Left lung (tissue), 14 donors: ENCODE measurements at places on chromosomes 16 and 17.

- peak; percentile 87 for DNase-seq
Measured at GRCh38 chr17:77254951-77255825, 114.4 kb downstream of the SEC14L1 start.

- DNase-seq = peak; percentile 64
Measured at GRCh38 chr17:45145035-45145389, 3.3 kb upstream of the HEXIM1 start.

DNA sequence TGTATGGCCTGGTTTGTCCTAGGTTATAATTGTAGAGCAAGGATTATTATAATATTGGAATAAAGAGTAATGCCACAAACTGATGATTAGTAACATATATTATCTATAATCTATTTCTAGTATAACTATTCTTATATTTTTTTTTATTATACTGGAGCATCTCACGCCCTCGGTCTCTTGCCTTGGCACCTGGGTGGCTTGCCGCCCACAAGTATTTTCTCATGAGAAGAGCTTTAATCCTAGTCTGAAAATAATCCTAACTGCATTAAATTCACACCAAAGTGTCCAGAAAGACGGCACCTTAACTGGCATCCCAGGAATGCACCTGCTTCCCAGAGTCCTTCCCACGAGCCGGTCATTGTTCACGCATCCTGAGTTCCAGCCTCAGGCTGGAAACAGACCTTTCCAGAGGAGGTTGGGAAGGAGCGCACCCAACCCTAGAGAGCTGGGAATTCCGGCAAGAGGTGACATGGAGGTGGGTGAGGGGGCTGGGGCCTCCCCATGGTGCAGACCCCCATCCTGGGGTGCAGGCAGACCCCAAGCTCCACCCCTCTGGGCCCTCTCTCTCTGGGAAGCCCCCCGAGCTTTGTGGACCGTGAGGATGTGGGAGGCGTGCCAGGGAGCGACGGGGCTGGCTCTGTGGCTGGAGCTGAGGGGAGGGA is 15.9 kb downstream of the CHMP1A start:
- DNase-seq = no peak

GRCh38 chr17:35717475-35717874 is 14.0 kb upstream of the RASL10B start:
- DNase-seq = no peak

DNA sequence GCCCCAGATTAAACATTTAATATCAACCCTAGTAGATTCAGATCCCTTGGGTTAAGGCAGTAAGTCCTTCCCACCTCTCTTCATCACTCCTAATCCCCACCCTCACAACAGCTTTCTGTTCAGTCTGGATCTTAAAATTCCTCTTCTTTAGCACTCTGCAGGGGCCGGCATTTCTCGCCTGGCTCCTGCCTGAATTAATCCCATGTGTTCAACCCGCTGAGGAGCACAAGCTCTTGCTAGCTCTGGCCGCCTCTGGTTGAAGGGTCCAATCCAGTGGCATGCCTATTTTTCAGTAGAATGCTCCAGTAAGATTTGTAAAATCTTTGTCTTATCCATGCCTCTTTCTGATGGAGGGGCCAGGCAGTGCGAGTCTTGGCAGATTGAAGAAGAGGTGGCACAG is 59.2 kb downstream of the CYB5B start:
- DNase-seq = no peak

GRCh38 chr17:72838581-72838980 is 253.9 kb downstream of the SLC39A11 start:
- no peak for DNase-seq

- no peak for DNase-seq
Measured at GRCh38 chr17:43482103-43483012, 1.4 kb upstream of the DHX8 start.

DNA sequence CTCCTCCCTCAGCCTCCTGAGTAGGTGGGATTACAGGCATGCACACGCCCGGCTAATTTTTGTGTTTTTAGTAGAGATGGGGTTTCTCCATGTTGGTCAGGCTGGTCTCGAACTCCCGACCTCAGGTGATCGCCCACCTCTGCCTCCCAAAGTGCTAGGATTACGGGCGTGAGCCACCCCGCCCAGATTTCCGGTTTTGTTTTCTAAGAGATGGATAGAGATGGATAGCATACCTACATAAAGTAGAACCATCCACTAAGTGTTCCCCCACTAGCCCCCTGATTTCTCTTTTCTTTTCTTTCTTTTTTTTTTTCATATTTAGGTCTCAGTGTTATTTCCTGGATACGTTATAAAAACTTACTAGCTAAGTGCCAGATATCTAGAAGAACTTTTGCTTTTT is 2.0 kb downstream of the WSB1 start:
- no peak for DNase-seq

- no peak for DNase-seq
Measured at GRCh38 chr16:4426021-4426684, 485 bp downstream of the DNAJA3 start.

DNA sequence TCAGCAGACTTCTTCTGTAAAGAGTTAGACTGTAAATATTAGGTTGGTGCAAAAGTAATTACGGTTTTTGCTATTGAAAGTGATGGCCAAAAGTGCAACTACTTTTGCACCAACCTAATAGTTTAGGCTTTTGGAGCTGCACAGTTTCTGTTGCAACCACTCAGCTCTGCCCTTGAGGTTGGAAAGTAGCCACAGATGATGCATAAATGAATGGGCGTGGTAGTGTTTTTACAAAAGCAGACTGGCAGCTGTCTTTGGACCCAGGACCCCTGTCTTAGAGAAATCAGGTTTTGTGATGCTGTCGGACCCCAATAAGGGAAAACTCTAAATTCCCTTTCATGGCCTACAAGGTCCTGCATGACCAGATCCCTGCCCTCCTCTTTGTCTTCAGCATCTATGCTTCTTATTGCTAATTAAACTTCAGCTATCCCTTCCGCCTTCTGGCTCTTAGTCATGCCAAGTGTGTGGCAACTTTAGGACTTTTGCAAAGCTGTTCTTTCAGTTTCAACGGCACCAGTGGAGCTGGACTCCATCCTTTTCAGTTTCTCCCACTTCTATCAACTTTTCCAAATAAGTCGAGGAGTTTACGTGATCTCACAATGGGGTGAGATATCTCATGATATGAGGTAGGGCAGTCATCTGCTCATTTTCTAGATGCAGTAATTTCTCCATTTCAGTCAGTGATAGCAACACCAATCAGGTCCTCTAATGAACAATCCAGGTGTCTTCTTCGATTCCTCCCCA is 232.3 kb downstream of the XYLT1 start:
- DNase-seq = no peak

DNA sequence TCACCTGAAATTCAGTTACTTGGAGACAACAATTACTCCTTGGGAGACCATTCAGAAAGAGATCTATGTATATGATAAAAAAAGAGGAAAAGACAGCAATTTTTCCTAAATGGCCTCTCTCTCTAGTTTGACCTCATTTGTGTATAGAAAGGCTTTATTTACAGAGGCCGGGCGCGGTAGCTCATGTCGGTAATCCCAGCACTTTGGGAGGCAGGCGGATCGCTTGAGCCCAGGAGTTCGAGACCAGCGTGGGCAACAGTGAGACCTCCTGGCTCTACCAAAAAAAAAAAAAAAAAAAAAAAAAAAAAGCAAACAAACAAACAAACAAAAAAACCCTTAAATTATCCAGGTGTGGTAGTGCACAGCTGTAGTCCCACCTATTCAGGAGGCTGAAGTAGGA is 20.7 kb downstream of the GRB2 start:
- DNase-seq = no peak

DNA sequence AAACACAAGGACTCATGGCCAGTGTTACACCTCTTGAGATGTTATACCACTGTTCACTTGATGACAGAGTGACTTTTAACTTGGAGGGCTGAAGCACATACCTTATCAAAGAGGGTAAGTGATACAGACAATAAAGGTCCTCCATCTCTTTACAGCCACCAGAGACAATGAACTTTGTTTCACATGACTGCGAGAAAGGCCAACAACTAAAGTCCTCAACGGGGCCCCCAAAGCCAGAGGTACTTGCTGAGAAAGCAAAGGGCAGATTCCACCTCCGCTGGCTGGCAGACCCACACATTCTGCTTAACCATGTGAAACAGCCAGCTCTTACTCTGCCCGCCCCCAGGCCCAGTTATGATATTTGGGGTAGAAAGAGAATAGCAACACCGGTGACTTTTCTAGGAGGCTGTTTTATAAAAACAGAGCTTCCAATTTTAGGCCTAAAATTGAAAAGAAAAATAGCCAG is 21.4 kb downstream of the DCUN1D3 start:
- DNase-seq = no peak

- DNase-seq = no peak
Measured at GRCh38 chr16:48335961-48336360, 49.3 kb downstream of the SIAH1 start.

DNA sequence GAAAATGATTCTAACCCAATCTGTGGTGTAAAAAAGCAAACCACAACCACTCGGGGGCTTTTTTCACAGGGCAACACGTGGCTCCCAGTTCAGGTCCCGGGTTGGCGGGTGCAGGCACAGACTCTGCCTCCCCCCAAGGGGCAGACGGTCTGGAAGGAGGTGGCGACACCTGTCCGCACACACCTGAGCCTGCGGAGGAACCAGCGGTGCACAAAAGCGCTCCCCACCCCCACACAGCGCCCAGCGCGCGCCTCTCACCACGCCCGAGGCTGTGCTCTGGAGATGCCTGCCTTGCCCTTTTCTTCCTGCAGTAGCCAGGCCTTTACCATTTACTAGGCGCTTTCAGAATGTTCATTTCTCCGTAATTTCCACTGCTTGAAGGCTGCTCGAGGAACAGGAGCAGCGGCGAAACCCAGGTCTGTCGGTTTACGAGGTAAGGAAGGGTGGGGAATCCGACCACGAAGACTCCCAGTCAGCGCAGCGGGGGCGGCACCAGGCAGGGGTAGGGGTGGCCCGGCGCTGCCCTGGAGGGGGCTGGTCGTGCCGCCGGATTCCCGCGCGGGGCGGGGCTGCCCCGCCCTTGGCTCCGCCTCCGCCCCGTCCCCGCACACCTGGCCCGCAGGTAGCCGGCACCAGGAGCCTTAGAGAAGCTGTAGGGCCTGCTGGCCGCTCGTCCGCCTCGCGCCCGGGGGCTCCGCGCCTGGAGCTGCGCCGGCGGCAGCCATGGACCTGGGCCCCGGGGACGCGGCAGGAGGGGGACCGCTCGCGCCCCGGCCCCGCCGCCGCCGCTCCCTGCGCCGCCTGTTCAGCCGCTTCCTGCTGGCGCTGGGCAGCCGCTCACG is at the start of gene USP43:
Gene USP43 (plus strand): TSS at position 608 of the 842 bp plus-strand sequence. CDS start 116 bp downstream, at position 724.
- DNase-seq = peak; percentile 89

DNA sequence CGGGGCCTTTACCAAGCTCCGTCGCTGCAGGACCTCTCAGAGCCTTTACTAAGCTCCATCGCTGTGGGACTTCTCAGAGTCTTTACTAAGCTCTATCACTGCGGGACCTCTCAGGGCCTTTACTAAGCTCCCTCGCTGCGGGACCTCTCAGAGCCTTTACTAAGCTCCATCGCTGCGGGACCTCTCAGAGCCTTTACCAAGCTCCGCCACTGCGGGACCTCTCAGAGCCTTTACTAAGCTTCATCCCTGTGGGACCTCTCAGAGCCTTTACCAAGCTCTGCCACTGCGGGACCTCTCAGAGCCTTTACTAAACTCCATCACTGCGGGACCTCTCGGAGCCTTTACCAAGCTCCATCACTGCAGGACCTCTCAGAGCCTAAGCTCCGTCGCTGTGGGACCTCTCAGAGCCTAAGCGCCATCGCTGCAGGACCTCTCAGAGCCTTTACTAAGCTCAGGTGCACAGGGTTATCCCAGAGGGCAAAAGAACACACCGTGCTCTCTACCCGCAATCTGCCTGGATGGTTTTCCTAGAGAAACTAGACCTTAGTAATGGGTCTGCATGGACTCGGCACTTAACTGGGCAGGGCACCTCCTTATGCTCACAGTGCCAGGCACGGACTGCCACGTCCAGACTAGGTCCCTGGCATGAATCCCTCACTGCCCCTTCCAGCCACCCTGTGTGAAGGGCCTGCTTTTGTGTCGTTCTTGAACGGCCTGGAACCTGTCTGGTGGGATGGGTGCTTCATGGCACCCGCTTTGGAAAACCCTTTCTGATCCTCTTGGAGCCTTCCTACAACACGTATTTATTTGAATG is 69.2 kb upstream of the DOC2B start:
- DNase-seq = no peak

DNA sequence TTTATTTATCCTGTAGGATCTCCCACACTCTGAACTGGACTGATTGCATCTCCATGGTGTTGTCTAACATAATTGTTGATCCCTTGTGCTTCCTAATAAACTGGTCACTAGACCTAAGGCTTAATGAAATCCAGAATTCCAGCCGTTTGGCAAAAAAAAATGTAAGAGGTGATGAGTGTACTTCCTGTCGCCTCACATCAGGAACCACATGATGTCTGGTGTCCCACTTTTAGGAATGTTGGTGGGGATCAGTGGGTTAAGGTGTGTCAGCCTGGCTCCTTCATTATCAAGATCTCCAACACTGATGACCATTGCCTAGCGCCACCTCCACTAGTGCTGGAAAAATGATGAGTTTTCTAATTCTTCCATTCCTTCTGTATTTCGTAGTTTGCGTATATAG is 18.6 kb upstream of the LONP2 start:
- DNase-seq = no peak

DNA sequence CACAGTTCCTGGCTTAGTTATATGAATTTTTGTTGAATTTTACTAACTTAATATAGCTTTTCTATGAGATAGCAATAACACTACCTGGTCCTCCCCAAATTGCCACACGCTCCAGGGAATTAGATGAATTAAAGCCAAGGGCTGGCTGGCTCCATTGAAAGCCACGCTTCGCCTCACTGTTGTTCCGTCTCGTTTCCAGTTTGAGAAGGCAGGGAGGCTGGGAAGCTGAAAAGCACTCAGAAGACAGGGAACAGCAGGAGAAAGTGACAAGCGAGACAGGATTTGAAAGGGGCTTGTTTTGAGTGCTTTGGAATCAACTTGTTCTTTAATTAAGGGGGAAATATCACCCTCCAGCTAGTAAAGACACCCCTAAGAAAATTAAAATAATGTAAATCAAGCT is 425.3 kb downstream of the CA10 start:
- no peak for DNase-seq

DNA sequence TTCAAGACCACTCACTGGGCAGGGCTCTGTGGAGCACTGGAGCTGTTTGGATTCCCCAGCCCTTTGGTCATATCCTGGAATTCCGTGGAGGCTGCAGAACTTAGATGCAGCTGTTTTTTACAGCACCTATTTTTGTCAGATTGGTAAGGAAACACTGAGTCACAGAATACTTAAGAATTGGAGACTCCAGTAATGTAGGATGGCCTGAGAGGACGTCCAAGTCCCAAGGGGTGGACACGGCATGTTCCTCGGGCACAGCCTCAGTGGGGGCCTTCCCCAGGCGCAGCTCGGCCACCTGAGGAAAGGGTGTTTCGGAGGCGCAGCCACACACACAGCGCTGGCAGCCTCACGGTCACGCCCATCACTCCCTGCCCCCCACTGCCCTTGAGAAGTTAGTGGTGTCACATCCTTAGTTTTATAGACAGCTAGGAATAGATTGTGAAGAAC is 14.8 kb downstream of the PLD6 start:
- DNase-seq = no peak

GRCh38 chr17:76246080-76247066 is 6.1 kb upstream of the RNF157 start:
- no peak for DNase-seq

GRCh38 chr17:40283662-40284061 is 4.0 kb upstream of the CDC6 start:
- no peak for DNase-seq

GRCh38 chr16:81431554-81432353 is 12.9 kb upstream of the CMIP start:
- no peak for DNase-seq
